ENCODE measurements at places on chromosomes 1 and 21. TPM values are rescaled to one million over a fixed set of nuclear protein-coding genes. Genes with fewer than 3 reads are reported as not detected.

The CITED4 gene
- 12.3 TPM for total RNA-seq

The FAM163A gene
- 1.2 TPM for total RNA-seq

The OR2W3 gene
- 3.0 TPM for total RNA-seq

GRCh38 chr1:43605157-43605556 lies 44.8 kb upstream of the KDM4A start:
- DNase-seq, result no peak

- DNase-seq, result no peak
Observed at GRCh38 chr1:240294566-240294965, 202.9 kb downstream of the FMN2 start.

DNA sequence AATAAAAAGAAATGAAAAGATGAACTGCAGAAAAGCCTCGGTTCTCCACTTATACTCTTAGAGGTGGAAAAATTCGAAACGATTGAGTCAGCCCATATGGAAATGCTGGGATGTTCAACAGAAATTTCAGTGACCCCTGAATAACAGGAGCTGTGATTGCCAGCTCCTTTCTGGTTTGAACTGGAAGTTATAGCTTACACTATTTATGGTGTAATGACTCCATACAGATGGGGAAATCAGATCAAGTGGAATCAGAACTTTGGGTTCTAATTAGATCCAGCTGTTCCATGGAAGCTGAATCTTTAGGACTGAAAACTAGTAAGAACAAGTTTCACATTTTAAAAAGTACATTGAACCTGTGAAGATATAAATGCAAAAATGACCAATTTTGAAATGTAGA lies 569.3 kb upstream of the ZRANB2 start:
- no peak for DNase-seq

DNA sequence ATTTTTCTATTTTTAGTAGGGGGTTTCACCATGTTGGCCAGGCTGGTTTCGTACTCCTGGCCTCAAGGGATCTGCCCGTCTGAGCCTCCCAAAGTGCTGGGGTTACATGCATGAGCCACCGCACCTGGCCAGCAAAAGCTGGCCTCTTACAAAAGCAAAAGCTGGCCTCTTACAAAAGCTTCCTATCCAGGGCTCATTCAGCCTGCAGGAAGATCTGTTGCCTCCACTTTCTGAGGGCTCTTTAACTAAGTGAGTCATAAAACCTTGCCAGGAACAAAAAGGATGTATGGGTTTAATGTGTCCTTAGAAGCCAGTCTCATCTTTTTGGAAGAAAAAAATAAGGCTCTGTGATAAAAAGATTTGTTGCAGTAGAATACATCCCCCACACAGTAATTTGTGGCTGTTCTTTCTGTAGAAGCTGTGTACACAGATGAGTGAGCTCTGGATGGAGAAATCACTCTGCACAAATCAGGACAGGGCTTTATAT lies 15.0 kb downstream of the HTR1D start:
- DNase-seq, result no peak

- no peak for DNase-seq
Observed at GRCh38 chr1:109466452-109467300, at the start of gene SYPL2. TSS of gene SYPL2 (plus strand) at chr1:109466546. CDS start at chr1:109466844, 298 bp downstream.

DNA sequence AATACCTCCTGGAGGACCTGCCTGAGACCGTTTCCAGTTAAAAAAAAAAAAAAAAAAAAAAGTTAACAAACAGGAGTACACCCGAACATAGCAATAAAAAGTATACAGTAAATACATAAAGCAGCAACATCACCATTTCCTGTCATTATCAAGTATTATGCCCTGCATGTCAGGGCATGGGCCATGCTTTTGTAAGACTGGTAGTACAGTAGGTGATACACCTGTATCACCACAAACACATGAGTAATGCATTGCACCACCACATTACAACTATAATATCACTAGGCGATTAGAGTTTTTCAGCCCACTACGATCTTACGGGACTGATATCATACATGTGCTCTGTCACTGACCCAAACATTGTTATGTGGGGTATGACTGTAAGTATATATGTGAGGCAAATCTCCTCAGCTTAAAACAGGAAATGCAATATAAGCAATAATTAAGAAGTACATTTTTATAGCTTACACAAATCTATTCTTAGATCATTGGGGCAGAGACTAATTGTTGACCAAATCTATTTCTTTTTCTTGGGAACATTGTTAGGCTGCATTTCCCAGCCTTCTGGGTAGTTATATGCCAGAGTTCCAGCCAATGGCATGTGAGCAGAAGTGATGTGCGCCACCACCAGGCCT lies 98.1 kb downstream of the PLD5 start:
- DNase-seq, result no peak

DNA sequence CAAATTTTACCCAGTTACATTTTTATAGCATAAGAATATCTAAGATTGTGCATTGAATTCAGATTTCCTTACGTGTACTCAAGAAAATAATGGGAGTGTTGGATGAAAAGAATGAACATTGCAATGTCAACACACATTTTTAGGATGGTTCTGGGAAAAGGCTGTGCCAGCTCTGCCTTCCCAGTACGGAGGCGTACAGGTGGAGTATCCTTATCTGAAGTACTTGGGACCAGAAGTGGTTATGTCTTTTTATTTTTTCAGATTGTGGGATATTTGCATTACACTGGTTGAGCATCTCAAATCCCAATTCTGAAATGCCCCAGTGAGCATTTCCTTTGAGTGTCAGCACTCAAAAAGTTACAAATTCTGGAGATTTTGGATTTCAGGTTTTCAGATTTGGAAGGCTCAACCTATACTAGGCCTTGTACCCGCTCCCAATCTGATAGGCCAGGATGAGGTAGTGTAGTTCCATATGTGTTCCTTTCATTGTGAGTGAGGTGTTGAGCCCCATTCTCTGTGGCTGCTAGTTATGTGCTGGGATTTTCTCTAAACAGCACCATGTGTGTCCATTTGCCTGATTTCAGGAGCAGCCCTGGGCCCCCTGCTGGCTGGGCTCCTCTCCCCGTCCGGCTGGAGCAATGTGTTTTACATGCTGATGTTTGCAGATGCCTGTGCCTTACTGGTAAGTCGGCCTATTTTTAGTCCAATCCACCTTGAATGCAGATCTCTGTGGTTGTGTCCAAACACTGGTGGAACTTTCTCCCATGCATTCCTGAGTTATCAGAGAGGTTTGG lies 60.8 kb downstream of the SLC37A1 start:
- DNase-seq, result no peak

DNA sequence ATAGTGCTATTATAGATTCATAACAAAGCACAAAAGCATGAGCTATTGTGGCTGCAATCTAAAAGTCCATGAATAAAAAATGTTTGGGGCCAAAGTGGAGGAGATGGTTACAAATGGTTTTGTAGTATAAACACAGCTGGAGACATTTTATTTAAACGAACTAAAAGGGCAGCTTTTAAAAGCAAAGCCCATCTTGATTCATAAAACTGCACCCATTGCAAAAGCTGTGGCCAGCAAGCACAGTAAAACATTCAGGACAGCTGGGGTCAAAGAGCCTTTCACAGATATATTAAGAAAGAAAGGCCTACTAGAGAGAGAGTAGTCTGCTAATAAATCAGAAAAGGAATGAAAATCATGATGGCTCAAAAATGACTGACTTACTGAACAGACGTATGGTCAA lies 520.8 kb downstream of the NUF2 start:
- no peak for DNase-seq

Measured in dorsolateral prefrontal cortex (tissue), 122 donors.